Activated CD4-positive, alpha-beta T cell treated with anti-CD3 and anti-CD28 coated beads, Interleukin-2, amount 10 ng/mL, durations not matched to agents 24 days and 14 days (primary cell): ENCODE measurements at places on chromosomes 1 and 21. TPM values are rescaled to one million over a fixed set of nuclear protein-coding genes. Genes with fewer than 3 reads are reported as not detected.

Gene CD164L2
- total RNA-seq = not detected in 2 replicates

Gene AK4
- total RNA-seq = 135 and 138 TPM in 2 replicates

Gene MANEAL
- 2.7 and 3.1 TPM in 2 replicates for total RNA-seq

Gene OR2T6
- not detected in 2 replicates for total RNA-seq

Gene RAB25
- total RNA-seq = not detected in 2 replicates

Gene GPX7
- total RNA-seq = 28.0 and 29.4 TPM in 2 replicates

Gene CELA3B
- not detected in 2 replicates for total RNA-seq

Gene PRAMEF8
- total RNA-seq = not detected in 2 replicates
